SJSA1 (cell line): ENCODE measurements at places on chromosomes 3 and 15.

- DNase-seq: no peak
Measured at GRCh38 chr15:58582160-58582559, 150.4 kb downstream of the LIPC start.

DNA sequence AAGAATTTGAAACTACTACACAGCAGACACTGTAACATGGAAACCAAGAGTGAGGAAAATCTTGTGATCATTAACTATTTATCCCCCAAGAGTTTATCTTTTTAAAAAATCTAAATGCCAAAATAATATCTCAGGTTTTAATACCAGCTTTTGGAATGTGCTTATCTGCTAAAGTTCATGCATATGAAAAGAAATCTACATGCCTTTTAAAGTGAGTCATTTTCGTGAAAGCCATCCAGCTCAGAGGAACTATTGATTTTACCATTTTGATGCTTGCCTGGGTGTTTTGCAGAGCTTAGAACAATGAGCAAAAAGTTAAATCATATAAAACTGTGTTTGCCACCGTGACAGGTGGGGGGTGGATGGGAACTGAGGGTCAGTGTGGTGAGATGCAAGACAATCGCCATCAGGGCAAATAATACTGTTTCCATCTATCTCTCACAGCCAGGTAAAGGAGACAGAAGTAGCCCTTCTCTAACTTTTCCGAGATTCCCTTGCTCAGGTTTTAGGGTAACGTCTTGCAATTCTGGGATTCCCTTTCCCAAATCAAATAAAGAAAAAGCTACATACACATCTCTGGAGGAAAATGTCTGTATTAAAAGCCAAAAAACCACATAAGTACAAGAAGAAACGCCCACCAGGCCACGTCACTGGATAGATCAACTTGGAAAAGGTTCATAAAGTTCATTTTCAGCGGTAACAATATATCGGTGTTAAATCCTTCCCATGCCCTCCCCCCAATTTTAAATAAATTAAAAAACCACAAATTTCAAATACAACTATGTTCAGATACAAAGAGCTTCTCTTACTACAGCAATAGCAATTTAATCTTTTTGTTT is 2.0 kb downstream of the TMEM158 start:
- no peak for DNase-seq

- no peak for DNase-seq
Measured at GRCh38 chr3:143998266-143998665, 26.6 kb downstream of the DIPK2A start.

- peak; percentile 94 for DNase-seq
Measured at GRCh38 chr15:75661100-75661755, 13.5 kb downstream of the SNX33 start.

GRCh38 chr3:150216866-150217600 is 191.1 kb upstream of the TSC22D2 start:
- DNase-seq: no peak

DNA sequence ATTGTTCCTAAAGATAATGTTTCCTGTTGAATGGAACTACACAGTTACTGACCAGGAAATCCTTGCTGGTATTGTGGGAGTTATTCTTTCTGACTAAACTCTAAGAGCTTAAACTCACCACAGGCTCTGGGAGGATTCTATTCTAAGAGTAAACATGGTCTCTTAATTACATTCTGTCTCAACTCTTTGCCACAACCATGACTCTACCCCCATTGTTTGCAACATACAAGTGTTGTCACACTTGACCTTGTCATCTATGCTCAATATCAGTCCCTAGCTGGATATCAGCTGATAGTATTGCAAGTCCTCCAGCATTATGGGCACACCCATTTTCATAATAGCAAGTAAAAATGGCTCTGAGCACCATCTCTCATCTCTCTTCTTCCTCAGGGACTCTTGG is 29.6 kb upstream of the SECISBP2L start:
- no peak for DNase-seq

- no peak for DNase-seq
Measured at GRCh38 chr3:49131576-49131975, 1.3 kb downstream of the LAMB2 start.

DNA sequence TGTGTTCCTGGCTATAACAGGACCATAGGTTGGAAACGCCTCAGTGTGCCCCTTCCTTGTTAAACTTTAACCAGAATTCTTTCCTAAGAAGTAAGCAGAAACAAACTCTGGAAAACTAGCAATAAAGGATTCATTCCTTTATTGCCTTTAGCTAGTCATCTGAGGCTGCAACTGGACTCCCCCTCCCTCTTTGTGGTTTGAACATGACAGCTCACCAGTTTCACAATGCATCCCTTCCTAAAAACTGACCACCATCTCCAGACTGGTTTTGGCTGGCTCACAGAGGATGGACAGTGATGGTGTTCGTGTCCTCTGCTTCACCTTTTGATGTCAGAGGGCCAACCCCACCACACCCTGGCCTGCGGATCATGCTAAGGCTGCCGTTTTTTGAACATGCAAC is 27.9 kb upstream of the TGFBR2 start:
- peak; percentile 47 for DNase-seq

DNA sequence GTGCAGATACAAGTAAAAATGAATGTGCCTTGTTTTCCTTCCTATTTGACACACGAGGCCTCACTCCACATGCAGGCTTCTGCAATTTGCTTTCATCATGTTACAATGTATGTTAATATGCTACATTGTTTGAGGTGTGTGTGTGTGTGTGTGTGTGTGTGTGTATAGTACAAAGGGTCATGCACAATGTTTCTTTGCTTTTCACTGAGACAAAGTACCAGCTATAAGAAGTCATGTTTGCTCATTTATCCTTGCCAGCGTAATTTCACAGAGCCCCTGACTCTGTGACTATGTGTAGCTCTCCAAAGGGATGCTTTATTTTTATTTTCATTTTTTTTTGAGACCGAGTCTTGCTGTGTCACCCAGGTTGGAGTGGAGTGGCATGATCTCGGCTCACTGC is 38.0 kb upstream of the NEDD4 start:
- DNase-seq: no peak

DNA sequence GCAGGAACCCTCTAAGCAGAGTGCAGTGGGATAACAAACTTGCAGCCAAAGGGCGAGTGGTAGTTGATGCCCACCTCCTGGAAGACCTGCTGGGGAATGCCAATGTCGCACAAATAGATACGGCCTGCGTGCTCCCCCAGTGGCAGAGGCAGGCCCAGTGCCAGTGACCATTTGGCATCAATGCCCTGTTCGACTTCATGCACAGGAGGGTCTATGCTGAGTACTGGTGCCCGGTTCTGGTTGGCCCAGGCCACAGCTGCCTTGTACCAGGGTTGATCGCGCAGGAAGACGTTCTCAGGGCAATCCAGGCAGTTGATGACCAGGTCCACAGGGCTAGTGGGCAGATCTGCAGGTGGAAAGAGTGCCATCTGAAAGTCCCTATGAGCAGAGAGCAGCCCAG is 17.0 kb downstream of the CLK3 start:
- DNase-seq: no peak

DNA sequence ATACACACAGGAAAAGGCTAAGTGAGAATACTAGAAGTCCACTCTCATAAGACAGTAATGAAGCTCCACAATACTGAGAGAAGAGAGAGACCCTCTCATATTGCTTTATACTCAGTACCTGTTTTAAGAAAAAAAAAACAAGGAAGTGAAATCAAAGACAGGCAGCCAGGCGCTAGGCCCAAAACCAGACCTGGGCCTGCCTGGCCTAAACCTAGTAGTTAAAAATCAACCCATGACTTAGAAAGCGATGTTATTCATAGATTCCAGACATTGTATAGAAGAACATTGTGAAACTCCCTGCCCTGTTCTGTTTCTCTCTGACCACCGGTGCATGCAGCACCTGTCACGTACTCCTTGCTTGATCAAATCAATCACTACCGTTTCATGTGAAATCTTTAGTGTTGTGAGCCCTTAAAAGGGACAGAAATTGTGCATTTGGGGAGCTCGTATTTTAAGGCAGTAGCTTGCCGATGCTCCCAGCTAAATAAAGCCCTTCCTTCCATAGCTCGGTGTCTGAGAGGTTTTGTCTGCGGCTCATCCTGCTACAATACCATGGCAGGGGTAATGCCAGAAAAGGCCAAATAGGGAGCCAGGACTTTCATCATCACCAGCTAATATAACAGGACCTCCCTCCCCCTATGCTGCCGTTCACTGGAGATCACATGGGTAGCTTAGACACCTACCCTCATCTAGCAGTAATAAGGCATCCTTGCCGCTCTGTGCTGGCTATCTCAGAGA is 1294.1 kb downstream of the NSUN3 start:
- DNase-seq: no peak

GRCh38 chr3:50078622-50079021 is 10.1 kb upstream of the RBM5 start:
- no peak for DNase-seq

DNA sequence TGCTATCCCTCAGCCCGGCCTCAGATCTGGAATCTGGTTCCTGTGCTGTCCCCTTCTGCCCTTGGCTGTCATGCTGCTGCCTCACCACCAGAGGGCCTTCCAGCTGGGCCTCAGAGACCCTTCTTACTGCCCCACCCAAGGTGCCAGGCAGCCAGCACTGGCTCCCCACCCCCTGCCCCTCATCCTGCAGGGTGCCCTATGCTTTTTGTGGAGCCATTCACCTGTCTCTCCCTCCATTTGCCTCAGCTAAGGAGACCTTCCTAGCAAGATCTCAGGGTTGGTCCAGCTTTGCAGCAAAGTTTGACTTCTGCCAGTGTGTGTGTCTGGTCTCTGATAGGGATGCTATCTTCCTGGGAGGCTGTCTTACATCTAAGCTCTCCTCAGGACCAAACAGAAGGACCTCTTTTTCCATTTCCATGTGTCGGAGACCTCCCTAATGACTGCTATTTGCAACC is 1.9 kb upstream of the VWA5B2 start:
- no peak for DNase-seq

DNA sequence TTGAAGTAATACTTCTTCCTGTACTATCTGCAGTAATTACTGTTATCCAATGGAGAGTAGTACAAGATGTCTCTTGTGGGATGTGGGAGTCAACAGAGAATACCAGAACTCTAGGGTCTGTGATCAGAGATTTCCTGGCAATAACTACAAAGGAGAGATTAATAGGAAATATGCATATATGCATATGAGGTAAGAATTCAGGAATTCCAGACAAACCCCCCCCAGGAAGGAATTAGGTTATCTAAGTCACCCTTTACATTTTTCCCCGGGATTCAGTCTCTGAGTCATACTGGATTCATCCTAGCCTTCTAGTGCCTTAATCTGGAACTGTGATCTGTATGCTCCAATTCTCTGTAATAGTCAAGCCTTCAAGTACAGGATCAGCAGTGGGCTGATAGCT is 49.4 kb downstream of the GTF2E1 start:
- peak; percentile 62 for DNase-seq

- no peak for DNase-seq
Measured at GRCh38 chr3:156311930-156312329, 191.6 kb downstream of the KCNAB1 start.

- DNase-seq: no peak
Measured at GRCh38 chr15:73295630-73296286, 73.0 kb downstream of the HCN4 start.
